ENCODE measurements at places on chromosomes 12 and 14.

DNA sequence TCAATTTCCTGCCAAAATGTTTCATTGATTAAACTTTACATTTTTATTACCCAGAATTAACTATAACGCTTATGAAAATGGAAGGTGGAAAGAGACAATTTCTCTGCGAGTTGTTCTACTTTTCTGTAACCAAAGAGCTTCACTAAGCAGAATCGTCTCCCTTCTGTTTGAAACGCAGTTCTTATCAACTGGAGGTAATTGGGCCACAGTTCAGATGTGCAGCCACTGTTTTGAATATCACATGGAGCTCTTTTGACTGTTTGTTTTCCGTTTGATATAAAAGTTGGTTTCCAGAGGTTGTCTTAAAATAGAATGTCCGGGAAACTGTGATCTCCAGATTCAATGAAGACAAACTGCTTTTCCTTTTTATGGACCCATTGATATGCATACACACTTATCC lies 183.3 kb upstream of the SEL1L start:
- no peak for DNase-seq

DNA sequence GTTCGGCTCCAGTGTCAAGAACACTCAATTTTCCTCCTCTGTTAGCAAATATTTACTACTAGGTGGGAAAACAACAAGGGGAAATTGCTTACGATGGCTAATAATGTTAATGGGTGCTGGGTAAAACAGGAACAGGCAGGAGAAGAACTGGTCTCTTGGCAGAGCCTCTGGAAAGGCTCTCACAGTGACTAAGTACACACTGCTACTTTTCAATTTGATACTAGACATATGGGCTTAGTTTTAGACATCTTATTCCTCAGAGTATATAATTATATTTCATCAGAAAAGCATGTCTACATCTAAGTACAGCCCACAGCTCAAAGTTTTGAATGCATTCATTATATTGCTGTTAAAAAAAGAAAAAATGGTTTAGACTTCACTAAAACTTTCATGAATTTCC lies 65.4 kb upstream of the SAV1 start:
- no peak for DNase-seq

DNA sequence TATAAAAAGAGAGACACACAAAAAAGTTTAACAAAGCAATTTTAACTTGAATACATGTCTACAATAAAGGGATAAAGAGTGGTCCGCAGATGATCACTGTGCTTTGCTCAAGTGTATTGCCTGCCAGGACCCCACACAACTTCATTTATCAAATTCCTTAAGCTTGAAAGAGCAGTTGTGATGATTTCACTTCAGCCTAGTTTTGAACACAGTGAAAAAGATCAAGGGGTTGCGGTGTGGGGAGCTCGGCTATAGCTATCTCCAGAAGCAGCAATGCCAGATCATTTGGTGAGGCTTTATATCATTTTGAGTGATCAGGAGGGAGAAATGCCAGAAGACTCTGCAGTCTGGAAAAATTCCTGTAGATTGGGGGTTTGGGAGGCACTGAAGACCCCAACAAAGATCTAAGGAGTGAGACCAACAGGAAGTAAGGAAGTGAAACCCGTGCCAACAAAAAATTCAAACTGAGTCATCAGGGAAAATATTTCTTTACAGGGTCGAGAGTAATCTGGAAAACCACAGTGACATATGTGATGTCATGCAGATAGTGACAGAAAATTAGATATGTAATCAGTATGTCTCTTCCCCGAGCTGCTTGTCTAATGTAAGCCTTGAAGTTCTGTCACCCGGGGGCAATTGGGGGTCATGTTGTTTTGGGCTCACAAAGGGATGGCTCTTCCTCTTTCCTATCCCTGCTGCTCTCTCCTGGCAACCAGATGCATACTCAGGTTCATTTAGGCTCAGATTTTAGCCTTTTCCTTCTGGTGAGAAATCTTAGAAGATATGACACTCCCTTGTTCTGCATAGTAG lies 221.8 kb downstream of the MSRB3 start:
- DNase-seq: peak; percentile 23

DNA sequence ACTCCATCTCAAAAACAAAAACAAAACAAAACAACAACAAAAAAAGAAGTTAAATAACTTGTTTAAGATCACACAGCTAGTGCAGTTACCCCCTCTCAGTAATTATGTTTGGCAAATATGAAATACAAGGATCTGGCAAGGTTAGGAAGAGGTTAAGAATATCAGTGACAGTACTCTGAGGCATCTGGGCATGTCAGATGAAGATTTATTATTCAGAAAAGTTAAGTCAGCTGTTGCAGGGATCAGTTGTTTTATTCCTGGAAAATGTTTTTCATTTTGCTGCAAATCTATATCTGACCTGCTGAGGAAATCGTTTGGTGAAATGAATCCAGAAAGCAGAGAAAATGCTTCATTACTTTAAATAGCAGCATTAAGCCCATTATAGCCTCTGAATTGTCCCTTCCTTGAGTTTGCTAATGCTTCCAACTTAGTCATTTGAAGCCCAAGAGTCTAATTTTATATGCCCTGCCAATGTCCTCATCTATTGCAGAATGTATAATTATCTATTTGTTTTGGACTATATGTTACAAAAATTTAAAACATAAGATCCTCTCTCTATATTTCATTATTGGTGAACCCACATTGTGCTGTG lies 8.1 kb downstream of the GPX2 start:
- no peak for DNase-seq

- DNase-seq: no peak
These were observed at the start of gene LRRC43 for GRCh38 chr12:122182887-122183587. Gene LRRC43, plus strand, starts transcription at chr12:122183123. Its CDS starts 22 bp downstream, at chr12:122183145.

- peak; percentile 48 for DNase-seq
These were observed 412.4 kb downstream of the PCNX1 start for GRCh38 chr14:71319666-71320065.

DNA sequence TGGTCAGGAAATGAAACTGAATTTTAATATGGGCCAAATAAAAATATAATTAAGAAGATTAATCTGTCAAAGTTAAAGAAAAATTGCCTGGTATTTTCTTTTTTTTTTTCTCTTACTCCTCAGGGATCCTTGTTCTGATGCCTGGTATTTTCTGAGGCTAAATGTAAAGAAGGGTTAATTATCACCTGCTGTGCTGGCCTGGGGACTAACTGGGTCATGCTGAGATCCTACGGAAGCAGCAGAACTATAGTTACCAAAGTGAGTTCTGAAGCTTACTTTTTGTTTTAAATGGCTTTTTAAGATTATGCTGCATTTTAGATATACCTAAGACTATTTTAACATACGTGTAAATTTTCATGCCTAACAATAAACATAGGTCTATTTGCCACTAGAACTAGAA lies 23.3 kb downstream of the ZC2HC1C start:
- DNase-seq: no peak

DNA sequence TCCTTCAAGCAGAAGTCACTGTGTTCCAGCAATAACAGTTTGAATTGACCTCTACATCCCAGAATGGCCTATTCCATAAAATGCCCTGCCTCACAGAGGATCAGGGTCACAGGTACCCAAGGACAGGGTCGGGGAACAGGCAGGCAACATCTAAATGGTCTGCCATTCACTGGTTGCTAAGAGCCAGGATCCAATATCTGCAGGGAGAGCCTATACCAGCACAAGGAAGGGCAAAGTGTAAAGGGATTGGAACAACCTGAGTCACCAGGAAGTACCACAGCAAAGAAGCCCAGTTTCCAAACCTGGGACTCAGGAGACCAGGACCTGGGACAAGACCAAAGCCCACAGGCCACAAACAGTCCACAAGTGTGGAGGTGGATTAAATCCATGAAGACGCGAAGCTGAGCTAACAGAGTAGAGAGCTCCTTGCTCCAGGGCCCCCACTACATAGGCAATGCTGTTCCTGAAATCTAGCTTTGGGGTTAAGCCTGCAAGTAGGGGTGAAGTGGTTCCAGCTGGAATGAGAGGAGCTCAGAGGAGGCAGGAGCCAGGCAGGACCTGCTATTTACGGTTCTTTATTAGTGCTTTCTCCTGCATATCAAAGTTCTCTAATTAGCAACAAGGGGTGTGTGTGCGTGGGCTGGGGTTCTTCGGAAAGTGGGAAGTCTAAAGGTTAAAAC lies 274.3 kb downstream of the BCL11B start:
- no peak for DNase-seq

DNA sequence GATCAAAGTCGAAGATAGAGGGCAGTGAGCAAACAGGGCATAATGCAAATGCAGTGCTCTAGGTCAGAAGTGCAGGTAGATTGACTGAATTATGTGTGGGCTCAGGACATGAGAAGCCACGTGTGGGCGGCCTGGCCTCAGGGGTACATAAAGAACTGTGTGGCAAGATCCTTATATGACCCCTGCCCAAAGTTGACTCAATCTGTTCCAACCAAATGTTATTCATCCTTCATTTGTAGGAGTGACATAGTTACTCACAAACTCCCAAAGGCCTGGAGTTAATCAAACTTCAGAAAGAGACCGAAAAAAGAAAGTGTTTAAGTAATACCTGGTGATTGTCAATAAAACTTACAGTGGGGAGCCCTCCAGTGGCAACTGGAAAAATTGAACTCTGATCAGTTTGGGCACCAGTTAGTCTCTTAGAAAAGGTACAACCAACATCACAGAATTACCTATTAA lies 150.4 kb upstream of the FAR2 start:
- DNase-seq: no peak

DNA sequence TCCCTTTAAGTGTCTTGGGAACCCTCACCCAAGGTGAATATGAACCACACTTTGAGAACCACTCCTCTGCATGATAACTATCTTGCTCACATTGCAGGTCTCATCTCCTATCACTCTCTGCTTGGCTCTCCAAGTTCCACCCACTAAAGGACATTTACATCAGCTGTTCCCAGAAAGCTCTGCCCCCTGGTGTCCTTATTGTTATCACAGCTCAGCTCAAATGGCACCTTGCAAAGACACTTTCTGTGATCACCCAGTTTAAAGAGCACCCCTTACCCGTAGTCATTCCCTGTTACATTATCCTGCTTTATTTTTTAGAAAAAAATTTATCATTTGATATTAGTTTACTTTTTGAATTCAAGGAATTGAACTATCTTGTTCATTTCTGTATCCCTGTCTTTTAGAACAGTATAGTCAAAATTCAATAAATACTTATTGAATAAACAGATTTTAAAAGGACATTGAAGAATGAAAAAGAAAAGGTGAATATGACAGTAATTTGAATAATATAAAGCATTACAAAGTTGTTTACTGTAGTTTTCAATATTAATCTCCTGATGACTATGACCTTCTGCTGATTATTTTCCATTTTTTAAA lies 20.5 kb upstream of the GUCY2C start:
- no peak for DNase-seq

GRCh38 chr12:123468786-123469185 lies 10.8 kb downstream of the SNRNP35 start:
- DNase-seq: no peak

DNA sequence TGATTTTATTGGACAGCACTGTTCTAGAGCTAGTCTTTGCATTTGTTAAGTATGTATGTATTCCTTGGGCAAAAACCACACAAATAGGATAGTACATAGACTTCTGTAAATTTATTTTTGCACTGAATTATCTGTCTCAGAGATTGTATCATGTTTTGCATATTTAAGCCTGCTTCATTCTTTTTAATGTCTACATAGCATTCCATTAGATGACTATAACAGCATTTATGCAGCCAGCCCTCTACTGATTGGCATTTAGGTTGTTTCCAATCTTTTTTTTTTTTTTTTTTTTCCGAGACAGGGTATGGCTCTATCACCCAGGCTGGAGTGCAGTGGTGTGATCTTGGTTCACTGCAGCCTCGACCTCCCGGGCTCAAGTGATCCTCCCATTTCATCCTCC lies 34.5 kb downstream of the SYNDIG1L start:
- DNase-seq: no peak

DNA sequence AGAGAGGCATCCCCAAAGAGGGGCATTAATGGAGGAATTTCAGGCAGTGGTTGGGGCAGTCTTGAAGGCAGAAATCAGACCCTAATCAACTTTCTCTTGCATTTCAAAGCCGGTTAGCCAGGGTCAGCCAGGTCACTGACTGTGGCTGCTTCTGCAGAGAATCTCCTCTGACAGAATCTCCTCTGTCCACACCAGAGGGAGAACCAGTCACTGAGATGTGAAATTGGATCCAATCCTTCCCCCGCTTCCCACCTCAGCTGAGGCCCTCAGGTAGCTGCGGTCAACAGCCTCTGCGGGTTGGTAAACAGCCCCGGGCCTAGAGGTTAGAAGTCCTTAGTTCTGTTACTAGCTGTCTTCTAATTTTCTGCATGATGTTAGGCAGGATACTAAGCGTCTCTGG lies 39.8 kb upstream of the NUAK1 start:
- DNase-seq: no peak

DNA sequence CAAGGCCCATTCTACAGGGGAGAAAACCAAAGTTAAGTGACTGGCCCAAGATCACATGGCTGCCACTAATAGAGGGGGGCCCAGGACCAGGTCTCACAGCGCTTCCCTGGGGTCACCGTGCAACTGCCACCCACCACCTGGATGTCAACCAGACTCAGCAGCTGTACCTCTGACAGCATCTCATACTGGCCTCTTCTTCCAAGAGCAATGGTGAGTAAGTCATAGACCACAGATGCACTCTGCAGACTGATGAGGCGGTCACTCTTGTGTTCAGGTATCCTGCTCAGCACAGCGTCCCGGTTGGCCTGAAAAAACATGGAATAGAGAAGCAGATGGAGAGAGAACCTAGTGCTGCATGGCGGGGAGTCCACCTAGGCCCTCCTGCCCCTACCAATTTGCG lies 139.9 kb downstream of the TTC7B start:
- DNase-seq: no peak

- DNase-seq: no peak
These were observed 25.6 kb upstream of the UBC start for GRCh38 chr12:124940143-124940392.

GRCh38 chr12:107955966-107956643 lies 173.0 kb upstream of the WSCD2 start:
- DNase-seq: no peak

DNA sequence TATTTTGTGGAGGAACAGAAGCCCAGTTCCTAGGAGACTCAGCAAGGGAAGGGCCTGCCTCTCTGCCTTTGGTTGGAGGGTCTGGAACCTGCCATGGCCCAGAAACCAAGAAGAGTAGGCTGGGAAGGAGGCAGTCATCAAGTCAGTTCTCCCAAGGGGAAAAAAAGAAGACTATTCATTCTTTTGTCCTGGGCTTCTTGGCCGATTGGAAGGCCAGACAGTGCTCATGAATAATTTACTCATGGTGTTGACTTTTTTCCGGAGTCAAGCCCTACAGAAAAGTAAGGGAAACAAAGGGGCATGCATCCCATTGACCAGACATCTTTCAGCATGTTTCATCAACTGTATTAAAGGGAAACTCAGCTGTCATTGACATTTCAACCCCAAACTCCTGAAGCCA lies 168.1 kb downstream of the PRKCH start:
- no peak for DNase-seq

DNA sequence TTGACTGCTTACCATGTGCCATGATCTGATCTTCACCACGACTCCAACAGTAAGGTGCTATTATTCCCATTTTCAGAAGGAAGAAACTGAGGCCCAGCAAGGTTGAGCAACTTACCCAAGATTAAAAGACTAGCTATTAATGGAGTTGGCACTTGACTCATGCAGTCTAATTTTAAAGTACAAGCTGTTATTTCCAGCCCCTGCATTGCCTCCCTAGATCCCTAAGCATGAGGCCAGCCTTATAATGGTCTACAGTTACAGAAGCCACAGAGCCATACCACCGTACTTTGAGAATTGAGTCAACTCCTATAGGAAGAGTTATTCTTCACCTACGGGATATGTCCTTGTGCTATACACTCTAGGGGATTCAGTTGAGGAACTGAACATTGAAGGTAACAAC lies 66.7 kb upstream of the RBM19 start:
- DNase-seq: no peak

- no peak for DNase-seq
These were observed 3.8 kb upstream of the ANKRD33 start for GRCh38 chr12:51883998-51884675.
